ENCODE measurements at places on chromosomes 2 and 18.

DNA sequence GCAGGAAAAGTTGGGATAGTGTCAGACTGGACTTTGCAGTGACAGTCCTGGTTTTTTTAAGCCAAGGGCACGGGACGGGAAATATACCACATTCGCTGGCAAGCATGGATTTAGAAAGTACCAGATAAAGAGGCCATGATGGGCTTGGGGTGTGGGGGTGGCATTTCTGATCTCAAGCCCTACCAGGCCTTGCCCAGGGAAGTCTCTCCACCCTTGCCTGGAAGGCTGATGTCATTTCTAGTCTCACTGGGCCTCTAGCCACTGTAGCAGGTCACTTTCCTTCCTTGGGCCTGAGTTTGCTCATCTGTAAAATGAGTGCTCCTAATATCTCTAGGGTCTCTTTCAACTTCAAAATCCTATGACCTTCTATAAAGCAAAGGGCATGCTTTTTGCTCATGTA is 1.8 kb downstream of the ZBTB7C start:
- no peak for DNase-seq

DNA sequence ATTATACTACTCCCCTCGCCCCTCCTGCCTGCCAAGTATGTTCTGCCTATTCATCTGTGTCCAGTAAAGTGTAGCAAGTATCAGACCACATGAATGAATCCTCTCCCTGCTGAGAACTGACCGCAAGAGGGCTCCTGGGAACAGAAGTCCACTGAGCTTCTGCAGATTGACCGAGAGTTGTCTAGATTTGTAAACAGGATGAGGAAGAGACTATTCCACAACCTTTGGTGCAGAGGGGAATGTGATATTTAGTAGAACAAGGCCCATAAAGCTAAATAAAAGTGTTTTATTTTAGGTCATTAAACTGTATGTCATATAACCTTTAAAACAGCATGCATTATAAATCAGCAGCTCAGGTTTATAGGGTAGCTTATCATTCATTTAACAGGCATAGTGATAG is 377.0 kb downstream of the DCC start:
- DNase-seq: no peak

GRCh38 chr2:10541081-10541480 is 93.0 kb upstream of the ODC1 start:
- DNase-seq: no peak

GRCh38 chr2:122528061-122528460 is 772.6 kb downstream of the TSN start:
- DNase-seq: no peak

DNA sequence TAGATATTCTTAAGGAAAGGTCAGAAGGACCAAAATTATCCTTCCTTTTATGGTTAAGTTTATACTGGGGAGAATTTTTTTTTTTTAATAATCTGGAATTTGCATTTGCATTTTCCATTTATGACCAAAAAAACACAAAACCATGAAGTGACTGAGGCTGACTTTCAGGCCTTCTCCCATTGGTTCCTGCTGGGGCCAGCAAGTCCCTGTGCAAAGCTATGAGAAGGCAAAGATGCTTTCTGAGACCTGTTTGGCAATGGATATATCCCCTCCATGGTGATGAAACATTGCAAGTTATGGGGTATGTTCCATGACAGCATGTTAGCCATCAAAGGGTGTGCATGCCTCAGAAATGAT is 60.8 kb downstream of the KIAA2012 start:
- no peak for DNase-seq

GRCh38 chr18:59902131-59902992 is 2.6 kb downstream of the PMAIP1 start:
- DNase-seq: no peak

- no peak for DNase-seq
Measured at GRCh38 chr2:54227798-54228197, 28.2 kb downstream of the TSPYL6 start.

DNA sequence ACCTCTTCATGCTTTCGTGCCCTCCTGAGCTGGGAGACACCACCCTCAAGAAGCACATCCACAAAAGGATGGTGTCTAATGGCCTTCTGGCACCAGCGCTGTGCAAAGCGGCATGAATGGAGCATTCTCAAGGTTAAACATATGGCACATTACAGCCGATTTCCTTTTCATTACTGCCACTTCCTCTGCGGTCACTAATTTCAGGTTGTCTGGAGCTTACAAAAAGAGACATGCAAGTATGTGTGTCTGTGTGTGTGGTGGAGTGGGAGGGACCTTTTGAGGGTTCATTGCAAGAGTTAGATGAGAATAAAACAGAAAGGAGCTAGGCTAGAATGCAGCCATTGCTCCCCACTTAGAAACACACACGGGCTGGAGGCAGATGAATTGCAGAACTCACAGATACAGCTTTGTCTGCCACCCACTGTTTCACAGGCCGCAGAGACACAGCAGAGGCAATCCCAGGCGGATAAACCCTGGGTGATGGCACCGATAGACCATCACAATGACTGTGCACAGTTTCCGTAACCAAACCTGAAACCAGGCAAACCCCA is 76.0 kb downstream of the TGIF1 start:
- peak; percentile 49 for DNase-seq

GRCh38 chr2:120847700-120848321 is 112.1 kb downstream of the GLI2 start:
- no peak for DNase-seq

- no peak for DNase-seq
Measured at GRCh38 chr2:181741756-181742155, 61.4 kb upstream of the NEUROD1 start.

GRCh38 chr2:555164-555922 is 121.9 kb downstream of the TMEM18 start:
- DNase-seq: no peak

DNA sequence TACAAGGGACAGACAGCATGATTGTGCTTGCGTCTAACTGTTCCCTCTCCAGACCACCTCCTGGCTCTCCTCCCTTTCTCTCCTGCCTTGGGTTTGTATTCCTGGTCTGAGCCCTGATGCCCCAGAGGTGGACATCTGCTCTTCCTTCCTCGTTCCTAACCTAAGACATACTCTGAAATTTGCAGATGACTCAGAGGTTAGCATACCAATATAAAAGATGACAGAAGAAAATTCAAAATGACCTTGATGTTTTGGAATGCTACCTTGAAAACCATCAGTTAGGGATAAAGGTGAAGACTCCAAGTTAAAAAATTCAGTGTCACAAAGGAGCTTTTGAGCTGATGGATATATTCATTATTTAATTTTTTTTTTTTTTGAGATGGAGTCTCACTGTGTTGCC is 12.9 kb downstream of the SMYD1 start:
- no peak for DNase-seq

- no peak for DNase-seq
Measured at GRCh38 chr2:73968357-73968937, 16.3 kb upstream of the TET3 start.

DNA sequence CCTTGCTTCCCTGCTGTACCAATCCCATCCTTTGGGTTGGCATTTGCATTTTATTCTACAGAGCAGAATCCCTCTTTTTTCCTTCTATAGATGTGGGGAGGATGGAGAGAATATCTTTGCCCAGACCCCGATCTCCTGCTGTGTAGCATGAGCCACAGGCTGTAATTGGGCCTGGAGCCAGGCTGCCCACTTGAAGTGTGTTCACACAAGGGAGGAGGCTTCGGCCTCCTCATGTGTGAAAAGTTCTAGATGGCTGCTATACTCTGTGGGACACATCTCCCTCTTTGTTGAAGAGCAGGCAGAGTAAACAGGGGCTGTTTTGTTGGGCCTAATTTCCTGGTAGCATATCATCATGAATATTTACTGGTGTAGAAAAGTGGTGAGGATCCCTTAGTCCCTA is 126.3 kb downstream of the XRCC5 start:
- no peak for DNase-seq

DNA sequence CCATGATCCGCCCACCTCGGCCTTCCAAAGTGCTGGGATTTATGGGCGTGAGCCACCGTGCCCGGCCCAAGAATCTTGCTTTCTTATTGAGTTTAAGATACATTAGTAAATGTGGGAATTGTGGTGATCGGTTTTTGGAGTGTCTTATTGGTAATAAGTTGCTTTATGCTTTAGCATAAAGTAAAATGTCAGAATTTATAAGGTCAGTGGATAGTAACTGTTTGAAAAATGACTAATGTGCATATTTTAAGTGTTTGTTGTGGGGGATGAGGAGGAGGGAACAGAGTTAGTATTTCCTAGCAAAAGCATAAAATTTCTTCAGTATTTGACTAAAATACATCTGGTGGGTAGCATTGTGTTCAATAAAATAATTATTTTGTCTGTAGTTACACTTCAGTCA is 77.4 kb downstream of the SLC39A10 start:
- DNase-seq: no peak

- DNase-seq: no peak
Measured at GRCh38 chr18:7622721-7623120, 55.6 kb downstream of the PTPRM start.

DNA sequence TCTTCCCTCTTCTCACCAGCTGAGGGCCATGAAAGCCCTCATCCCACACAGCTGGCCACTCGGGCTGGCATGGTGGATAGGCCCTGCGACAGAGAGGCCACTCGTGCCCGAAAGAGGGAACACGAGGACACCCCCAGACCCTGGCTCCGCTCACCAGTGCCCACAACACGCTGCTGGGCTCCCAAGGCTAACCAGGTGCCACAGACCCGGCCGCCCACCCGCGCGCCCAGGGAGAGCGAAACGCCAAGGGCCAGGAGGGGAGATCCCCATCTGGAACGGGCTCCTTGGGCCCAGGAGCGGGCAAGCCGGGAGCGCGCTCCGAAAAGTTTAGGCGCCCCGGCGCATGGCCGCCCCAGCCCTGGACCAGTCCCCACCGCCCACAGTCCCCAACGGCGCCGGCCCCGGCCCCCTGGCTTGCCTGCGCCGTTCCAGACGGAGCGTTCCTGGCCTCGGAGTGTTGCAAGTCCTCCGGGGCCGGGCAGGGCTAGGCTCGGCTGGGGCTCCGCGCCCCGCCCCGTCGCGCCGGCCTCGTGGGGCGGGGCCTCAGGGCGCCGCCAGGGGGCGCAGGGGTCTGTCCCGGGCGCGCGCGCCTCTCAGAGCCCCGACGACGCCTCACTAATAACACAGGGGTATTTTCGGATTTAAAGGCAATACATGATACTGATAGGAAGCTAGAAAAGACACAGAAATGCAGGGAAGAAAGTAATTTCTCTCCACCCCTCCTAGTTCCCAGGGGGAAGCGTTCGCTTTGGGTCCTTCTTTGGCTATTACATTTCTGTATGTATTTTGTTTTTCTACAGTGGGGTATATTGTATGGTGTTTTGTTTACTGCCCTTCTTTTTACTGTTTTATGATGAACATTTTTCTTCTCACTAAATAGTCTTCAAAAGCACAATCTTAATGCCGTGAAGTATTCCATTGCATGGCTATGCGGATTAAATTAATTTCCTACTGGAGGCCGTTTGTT is at the start of gene TMBIM1:
Gene TMBIM1, minus strand, starts transcription at position 456 of the 967 bp plus-strand sequence. CDS start 10,362 bp downstream, outside the sequence.
- peak; percentile 88 for DNase-seq

GRCh38 chr2:54510916-54511315 is 54.8 kb downstream of the SPTBN1 start:
- DNase-seq: no peak

GRCh38 chr2:192901446-192901845 is 706.7 kb upstream of the TMEFF2 start:
- DNase-seq: no peak

DNA sequence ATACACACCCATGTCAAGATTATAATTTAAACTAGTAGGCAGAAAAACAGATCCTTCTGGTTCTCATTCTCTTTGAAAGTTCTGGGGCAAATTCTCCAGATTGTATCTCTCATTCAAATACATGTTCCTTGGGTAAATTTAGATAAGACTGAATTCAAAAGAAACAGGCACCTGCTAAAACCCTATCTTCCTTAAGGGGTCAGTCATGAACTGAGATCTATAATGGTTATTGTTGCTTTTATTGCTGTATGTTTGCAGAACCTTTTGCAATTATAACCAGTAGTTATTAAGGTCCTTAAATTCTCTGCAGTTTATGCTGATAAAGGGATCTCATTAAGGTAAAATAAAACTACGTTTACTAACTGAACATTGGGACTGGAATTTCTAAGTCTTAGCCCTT is 83.5 kb downstream of the MYO5B start:
- DNase-seq: no peak

DNA sequence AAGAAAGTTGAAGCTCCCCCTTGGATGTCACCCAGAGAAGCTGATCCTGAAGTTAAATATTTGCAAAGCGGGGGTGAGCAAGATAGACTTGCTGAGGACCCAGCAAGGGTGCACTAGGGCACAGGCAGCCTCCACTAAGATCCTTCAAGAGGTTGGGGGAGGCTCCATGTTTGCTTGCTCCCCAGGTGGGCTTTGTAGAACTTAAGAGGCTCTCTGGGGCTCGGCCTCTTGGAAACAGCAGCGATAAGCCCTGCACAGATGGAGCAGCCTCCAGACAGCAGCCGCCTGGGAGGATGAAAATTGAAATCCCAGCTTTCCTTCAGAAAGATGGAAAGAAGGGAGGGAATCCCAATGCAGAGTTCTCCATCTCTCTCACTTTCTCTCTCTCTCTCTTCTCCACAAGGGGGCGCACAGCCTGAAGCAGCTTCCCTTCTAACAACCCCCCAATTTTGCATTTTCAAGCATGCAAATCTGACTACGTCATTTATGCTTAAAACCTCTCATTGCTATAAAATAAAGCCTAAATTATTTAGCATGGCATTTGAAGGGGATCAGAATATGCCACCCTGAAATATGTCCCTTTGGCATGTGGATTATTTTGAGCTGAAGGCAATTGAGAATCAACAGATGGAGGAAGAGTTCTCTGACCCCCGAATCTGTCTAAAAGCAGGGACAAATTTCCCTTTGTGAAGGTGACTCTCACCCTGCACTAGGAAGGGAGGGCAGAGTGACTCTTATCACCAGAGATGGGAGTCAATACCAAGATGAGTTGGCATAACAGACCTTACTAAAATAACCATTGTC is 185.7 kb upstream of the KLHL29 start:
- no peak for DNase-seq

DNA sequence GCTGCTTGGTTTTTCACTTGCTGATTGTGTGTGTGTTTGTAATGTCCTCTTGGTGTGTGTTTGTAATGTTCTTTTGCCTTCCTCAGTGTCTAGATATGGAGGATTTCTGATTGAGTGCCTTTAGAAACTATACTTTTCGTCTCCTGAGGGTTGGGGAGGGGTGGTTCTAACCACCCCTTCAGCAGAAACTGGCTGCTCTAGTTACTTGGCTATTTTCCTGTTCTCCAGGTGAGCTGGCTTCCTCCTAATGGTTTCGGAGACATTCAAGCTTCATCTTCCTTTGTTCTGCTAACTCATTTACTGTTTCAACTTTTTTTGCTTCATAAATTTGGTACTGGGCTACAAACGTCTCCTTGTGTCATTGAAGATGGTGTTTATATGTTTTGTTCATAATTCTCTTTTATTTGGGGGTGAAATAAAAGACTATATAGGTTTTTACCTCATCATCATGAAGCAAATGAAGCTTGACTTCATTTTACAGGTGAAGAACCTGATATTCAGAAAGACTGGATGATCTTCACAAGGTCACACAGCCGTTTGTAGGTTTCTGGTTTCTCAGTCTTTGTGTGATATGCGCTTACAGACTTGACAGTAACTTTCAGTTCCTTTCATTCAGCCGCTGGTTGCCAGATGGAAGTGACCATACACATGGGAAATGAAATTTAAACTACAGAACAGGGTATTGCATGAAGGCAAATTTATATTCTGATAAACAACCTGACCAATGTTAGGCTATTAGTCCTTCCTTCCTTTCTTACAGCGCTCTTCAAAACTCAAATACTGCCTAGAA is 238.5 kb downstream of the GALR1 start:
- no peak for DNase-seq
